Activated effector memory CD4-positive, alpha-beta T cell treated with Interleukin-2 at 50 U/mL for 16 hours (primary cell): ENCODE measurements at places on chromosomes 3 and 15.

- no peak for DNase-seq
Observed at GRCh38 chr3:48456456-48456855, 9.9 kb downstream of the ATRIP start.

GRCh38 chr3:170128259-170128976 lies 53.1 kb downstream of the PHC3 start:
- DNase-seq, result no peak

- DNase-seq, result no peak
Observed at GRCh38 chr3:29310865-29311264, 30.0 kb downstream of the RBMS3 start.

DNA sequence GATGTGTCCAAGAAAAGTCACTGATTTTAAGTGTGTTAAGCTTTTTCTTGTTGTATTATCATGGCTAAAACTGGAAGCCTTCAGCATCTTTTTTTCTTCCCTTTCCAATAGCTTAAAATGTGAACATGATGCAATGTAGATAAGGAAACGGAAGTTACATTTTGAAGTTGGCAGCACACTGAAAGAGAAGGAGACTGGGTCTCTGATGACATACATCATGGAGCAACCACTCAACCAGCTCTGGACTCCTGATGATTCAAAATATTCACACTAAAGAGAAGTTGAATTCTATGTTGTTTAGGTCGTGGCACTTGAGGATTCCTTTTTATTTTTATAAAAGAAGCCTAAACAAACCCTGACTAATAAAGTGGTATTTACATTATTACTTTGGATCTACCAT lies 488.3 kb upstream of the ALCAM start:
- no peak for DNase-seq

- DNase-seq, result no peak
Observed at GRCh38 chr3:70464876-70465275, 152.4 kb upstream of the MDFIC2 start.

GRCh38 chr15:65569728-65570127 lies 39.5 kb downstream of the HACD3 start:
- no peak for DNase-seq

DNA sequence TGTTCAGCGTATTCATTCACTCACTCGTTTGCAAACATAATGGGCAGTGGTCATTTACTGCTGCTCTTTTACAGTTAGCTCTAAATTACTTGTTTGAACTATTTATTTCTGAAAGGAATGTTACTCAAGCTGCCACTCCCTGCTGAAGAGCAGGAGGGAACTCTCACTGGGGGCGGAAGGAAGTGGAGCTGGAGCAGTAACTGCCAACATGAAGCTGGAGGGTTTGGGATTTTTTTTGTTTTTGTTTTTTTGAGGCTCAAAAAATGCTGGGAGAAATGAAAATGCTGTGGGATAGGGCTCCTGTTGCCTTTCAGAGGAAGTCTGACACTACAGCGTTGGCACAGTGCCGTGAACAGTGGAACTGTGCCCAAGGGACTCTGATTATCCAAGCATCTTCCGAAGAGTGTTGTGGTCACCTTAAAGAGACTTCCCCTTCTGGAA lies 44.1 kb downstream of the SENP2 start:
- DNase-seq, result no peak

GRCh38 chr3:64438812-64439211 lies 213.5 kb upstream of the PRICKLE2 start:
- no peak for DNase-seq

DNA sequence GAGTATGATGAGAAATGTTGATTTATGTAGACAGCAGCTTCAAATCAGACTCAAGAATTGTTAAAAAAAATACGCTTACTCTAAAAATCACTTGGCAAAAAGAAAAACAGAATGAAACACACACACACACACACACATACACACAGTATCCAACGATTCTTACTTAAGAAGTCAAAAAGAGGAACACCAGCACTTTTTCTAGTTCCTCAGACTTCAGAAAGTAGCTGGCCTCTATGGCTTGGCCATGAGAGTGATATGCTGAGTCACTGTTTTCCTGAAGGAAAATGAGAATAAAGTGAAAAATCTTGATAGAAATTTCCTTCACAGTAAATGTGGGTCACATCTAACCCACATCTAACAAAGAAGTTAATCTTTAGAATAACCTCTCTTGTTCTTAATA lies 22.1 kb downstream of the CNTN3 start:
- DNase-seq, result no peak

GRCh38 chr15:32831485-32831884 lies 113.7 kb downstream of the GREM1 start:
- no peak for DNase-seq

GRCh38 chr15:60049948-60050347 lies 45.8 kb downstream of the FOXB1 start:
- no peak for DNase-seq

GRCh38 chr3:128402319-128402718 lies 64.4 kb downstream of the DNAJB8 start:
- DNase-seq, result no peak
